ENCODE measurements at places on chromosomes 2 and 18. TPM values are rescaled to one million over a fixed set of nuclear protein-coding genes. Genes with fewer than 3 reads are reported as not detected.
A peak's percentile ranks its signal among the peaks of the same experiment; 100 is the strongest.

DNA sequence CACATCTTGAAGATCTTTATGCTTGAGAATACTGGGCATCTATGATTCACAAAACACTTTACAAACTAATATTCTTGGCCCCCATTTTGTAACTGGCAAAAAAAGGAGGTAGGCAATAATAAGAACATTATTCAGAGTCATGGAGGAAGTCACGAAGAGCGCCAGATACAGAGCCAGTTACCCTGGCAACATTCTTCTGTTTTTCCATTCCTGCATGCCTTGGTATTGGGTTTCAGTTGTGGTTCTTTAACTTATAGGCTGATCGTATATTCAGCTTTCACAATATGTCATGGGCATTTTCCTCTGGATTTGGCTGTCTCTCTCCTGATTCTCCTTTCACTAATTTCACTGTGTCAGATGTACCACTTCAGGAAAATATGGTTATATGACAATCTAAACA lies 234.7 kb downstream of the HRH4 start:
- no peak for DNase-seq

DNA sequence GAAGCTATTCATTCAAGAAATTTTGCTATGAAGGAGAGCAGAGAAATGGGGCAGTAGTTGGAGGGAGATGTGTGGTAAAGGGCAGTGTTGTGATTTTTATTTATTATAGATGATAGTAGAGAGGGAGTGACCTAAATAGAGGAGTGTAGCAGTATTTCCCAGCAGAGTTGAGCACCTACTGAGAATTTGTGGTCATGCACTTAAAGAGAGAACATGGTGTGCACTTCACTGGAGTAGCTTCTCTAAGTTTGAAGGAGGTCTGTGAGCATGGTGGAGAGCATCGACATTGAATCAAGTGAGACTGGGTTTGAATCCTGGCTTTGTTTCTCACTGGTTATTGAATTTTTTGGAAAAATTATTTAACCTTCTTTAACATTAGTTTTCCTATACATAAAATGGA lies 129.2 kb downstream of the AQP4 start:
- DNase-seq, result no peak

GRCh38 chr18:26159353-26159752 lies 25.7 kb downstream of the PSMA8 start:
- DNase-seq, result peak; percentile 8

Gene PLGLB2
- total RNA-seq, result 0.41 TPM

DNA sequence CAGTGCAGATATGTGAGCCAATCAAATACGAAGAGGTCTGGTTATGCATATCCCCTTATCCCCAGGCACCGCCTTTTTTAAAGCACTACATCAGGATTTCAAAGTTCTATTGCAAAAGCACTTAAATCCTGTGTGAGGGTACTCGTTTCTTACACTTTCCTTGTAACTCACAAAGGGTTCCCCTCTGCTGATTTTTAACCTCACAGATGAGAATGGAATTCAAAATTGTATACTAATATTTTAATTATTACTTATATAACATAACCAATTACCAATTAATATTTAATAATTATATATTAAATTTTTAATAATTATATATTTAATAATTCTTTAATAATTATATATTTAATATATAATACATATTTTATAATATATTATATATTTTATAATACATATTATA lies 126.2 kb upstream of the MAPRE2 start:
- no peak for DNase-seq

DNA sequence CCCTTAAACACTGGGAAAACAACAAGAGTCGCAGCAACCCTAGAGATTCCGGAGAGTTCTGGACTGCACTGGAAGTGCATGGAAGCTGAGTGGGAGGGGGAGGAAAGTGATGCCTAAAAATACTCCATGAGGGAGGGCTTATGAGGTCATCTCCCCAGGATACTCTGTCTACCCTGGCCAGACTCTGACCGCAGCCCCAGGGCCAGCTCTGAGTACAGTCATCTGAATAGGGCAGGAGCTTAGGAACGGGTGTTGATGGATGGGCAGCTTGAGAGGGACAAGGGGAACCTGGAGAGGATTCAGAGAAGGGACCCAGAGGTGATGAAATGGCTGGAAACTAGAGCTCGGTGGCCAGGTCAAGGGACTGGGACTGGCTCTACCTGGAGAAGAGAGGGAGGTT lies 79.3 kb upstream of the IGFBP5 start:
- no peak for DNase-seq

DNA sequence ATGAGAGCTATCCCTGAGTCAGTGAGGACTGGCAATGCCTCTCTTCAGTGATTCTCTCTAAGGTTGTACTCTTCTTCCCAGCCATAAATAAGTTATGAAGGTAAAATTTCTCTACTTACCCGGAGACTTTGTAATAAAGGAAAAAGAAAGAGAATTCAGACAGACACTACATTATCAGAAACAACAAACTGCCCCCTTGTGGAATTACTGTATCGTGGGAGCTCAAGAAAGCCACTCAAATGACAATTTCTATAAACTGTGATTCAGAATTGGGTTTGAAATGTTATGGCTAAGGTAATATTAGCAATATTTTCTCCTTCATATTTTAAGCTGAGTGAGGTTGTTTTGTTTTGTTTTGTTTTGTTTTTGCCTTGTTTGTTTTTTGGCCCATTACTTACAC lies 155.8 kb upstream of the TANK start:
- DNase-seq, result no peak

DNA sequence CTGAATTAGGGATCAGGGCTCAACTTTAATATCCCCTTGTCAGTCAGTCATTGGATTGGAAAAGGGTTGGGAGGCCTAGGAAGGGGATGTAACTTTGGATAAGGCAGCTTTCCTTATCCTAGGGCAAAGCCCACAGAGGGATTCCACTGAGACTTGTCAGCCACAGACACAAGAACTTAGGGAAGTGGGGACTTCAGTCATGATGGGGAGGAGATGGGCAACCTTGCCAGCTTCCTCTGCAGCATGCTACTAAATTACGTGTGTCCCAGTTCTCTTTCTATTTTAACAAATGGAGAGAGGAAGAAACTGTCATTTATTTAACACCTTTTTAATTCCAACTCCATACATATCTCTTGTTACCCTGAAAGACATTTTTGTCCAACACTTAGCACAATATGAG lies 237.8 kb downstream of the WDR7 start:
- DNase-seq, result no peak

Gene C2orf69
- total RNA-seq, result 35.5 TPM

- no peak for DNase-seq
These were observed 1.5 kb upstream of the TNFRSF11A start for GRCh38 chr18:62323483-62324180.

- peak; percentile 81 for DNase-seq
These were observed 56.9 kb downstream of the DYSF start for GRCh38 chr2:71510196-71510807.

GRCh38 chr2:156340804-156341451 lies 8.4 kb upstream of the NR4A2 start:
- no peak for DNase-seq

- no peak for DNase-seq
These were observed 51.7 kb downstream of the AGAP1 start for GRCh38 chr2:235545339-235546150.

Gene SLC11A1
- total RNA-seq, result 0.82 TPM
